Stomach (tissue), 19 donors: ENCODE measurements at places on chromosomes 4 and X. TPM values are rescaled to one million over a fixed set of nuclear protein-coding genes. Genes with fewer than 3 reads are reported as not detected.

DNA sequence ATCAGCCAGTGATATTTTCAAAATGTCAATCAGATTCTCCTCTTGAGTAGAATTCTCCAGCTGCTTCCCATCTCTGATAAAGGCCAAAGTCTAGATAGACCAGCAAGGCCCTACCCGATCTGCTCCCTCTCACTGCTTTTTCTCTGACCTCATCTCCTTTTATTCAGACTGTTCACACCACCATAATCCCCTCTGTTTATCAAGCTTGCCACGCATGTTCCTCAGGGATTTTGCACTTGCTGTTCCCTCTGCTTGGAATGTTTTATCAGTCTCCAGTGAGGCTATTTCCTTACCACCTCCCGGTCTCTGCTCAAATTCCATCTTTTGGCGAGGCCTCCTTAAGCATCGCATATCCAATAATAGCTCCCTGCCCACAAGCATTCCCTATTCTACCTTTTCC is 20.1 kb downstream of the NOCT start:
- peaks cover 7% of the 10 kb centered on the region for H3K36me3 ChIP-seq
- no peaks in the 10 kb centered on the region for H3K27me3 ChIP-seq
- no peak overlapping the region for H3K27ac ChIP-seq
- peaks cover 25% of the 10 kb centered on the region for H3K4me1 ChIP-seq

GRCh38 chr4:150001815-150002214 is 76.4 kb upstream of the DCLK2 start:
- no peaks in the 10 kb centered on the region for H3K36me3 ChIP-seq
- peaks cover 27% of the 10 kb centered on the region for H3K4me1 ChIP-seq

DNA sequence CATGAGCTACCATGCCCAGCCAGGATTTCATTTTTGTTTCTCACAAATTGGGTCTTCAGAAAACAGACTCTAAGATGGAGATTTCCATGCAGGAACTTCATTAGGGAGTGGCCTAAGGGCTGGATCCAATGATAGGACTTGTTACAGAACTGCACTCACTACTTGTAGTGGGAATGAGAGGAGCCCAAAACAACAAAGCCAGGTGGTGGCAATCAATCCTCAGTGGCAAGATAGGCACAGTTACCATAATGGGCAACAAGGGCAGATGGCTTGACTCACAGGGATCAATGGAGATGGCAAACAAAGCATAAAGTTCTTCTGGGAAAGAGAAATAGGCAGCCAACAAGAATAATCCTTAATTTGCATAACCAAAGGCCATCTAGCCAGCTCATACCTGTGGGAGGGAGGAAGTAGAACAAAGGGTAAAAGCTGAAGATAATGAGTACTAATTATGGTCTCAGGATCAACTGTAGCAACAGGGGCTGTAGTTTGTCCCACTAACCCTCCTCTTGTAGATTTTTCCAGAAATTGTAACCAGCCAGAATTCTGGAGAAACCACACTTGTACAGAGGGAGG is 72.8 kb upstream of the MAPK10 start:
- H3K4me1 ChIP-seq, result no peaks in the 10 kb centered on the region
- H3K27ac ChIP-seq, result no peak overlapping the region
- no peak overlapping the region for H3K4me3 ChIP-seq
- no peaks in the 10 kb centered on the region for H3K36me3 ChIP-seq

Gene PPA2
- 154 TPM for total RNA-seq
